Activated naive CD8-positive, alpha-beta T cell treated with anti-CD3 and anti-CD28 coated beads, Interleukin-2, amount 10 ng/mL, durations not matched to agents 7 days and 5 days (primary cell): ENCODE measurements at places on chromosomes 1 and 21. TPM values are rescaled to one million over a fixed set of nuclear protein-coding genes. Genes with fewer than 3 reads are reported as not detected.

DNA sequence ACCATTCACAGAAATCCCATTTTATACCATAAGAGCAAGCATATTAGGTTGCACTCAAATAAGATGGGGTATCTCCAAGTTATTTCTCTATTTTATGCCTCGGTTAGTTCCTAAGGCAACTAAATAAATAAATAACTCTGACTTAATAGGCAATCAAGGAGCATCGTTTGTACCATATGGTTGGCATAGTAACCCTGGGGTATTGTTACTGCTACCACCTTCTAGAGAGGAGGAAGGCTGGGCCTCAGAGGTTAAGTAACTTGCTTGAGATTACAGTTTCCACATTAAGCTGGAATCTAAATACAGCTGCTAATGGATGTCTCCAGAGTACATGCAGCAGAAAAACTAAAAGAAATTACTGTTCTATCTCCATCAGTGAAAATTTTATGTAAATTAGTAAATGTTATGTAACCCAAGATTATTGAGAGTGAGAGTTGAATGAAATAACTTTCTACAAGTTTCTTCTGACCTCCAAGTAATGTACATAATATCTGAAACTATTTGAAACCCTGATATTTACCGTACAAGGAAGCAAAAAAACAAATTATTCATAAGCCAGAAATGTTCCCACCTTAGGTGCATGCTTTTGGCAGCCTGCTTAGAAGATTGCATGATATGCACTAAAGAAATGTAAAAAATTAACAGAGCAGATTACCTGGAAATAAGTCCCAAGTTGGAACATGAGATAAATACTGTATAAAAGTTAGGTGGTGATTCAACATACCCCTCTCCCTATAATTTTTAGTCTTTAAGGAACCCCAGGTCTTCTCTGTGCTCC, 127.0 kb downstream of the CRB1 start:
- DNase-seq, result no peak
- no peak overlapping the region for H3K4me3 ChIP-seq
- peaks cover 11% of the 10 kb centered on the region for H3K4me1 ChIP-seq
- H3K27me3 ChIP-seq, result no peaks in the 10 kb centered on the region
- no peaks in the 10 kb centered on the region for H3K36me3 ChIP-seq

BSND gene
- total RNA-seq, result not detected

TMEM240 gene
- total RNA-seq, result 1.2 TPM

GRCh38 chr1:169107603-169108208, 1.2 kb downstream of the ATP1B1 start:
- H3K27ac ChIP-seq, result peak overlapping the region; percentile 36
- no peaks in the 10 kb centered on the region for H3K27me3 ChIP-seq
- peaks cover 15% of the 10 kb centered on the region for H3K36me3 ChIP-seq
- H3K4me1 ChIP-seq, result peaks cover 34% of the 10 kb centered on the region
- no peak for DNase-seq

DNA sequence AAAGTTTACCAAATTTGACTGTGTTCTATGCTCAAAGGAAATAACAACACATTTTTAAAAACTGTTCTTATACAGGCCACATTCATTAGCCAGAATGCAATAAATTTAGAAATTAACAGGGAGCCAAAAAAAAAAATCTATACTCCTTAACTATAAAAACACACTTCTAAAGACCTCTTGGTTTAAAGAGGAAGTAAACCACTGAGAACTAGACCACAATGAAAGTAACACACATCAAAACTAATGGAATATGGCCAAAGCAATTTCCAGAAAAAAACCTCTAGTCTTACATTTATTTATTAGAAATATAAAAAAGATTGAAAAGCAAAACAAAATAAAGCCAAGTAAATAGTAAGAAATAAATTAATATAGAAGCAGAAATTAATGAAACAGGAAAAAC, 48.9 kb upstream of the GADD45A start:
- DNase-seq, result no peak
- no peak overlapping the region for H3K4me3 ChIP-seq
- H3K27me3 ChIP-seq, result peaks cover 3% of the 10 kb centered on the region
- H3K36me3 ChIP-seq, result no peaks in the 10 kb centered on the region

AXDND1 gene
- total RNA-seq, result 0.64 TPM

- H3K4me1 ChIP-seq, result peaks cover 7% of the 10 kb centered on the region
- no peaks in the 10 kb centered on the region for H3K36me3 ChIP-seq
- no peak overlapping the region for H3K27ac ChIP-seq
- DNase-seq, result no peak
- no peaks in the 10 kb centered on the region for H3K27me3 ChIP-seq
Measured at GRCh38 chr1:12552951-12553921, 64.8 kb downstream of the DHRS3 start.

IFI44 gene
- total RNA-seq, result 180 TPM

SLC25A34 gene
- 2.7 TPM for total RNA-seq

DNA sequence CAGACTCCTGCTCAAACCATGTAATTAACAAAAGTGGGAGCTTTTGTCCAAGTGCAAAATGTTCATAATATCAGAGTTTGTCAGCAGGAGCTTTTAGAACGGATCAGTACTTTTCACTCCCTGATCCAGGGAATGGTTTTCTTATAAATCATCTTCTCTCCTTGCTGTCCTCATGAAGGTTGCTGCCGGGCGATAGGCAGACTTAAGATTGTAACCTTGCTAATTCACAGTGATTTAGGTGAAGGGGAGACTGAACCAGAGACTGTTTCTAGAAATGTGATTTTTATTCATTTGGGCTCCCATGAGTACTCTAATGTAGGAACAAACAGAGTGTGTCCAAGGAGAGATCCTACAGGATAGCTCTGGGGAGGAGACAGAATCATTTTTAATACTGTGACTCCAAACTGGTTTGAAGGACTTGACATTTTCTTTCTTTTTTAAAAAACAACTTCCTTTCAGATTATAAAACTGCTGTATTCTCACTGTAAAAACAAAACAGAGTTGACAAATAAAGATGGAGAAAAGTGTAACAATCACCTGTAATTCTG, 23.7 kb downstream of the ELAVL4 start:
- H3K4me3 ChIP-seq, result no peak overlapping the region
- DNase-seq, result no peak
- H3K36me3 ChIP-seq, result no peaks in the 10 kb centered on the region
- H3K4me1 ChIP-seq, result no peaks in the 10 kb centered on the region
- peaks cover 10% of the 10 kb centered on the region for H3K27me3 ChIP-seq

MX2 gene
- total RNA-seq, result 106 TPM

DNA sequence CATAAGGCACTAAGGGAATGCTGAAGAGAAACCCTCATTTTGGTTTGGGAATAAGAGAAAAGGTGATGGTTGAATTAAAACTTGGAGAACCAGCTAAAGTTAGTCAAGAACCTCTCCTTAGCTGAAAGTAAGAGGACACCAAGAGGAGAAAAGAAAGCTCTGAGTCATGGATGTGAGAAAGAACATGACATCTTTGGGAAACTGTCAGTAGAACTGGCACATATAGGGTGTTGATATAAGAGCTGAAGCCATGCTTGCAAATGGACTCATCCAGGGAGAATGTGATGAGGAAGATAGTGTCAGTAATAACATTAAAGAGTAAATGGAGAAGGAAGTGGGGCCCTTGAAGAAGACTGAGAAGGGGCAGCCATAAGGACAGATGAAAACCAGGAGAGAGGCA, 54.3 kb downstream of the LRRC8C start:
- H3K27me3 ChIP-seq, result no peaks in the 10 kb centered on the region
- H3K36me3 ChIP-seq, result peaks cover 64% of the 10 kb centered on the region
- H3K27ac ChIP-seq, result no peak overlapping the region
- peaks cover 19% of the 10 kb centered on the region for H3K4me1 ChIP-seq
- DNase-seq, result no peak

GRCh38 chr1:25369241-25369640, 31.1 kb downstream of the TMEM50A start:
- H3K36me3 ChIP-seq, result no peaks in the 10 kb centered on the region
- no peaks in the 10 kb centered on the region for H3K27me3 ChIP-seq
- no peak for DNase-seq
- H3K4me3 ChIP-seq, result no peak overlapping the region
- no peak overlapping the region for H3K27ac ChIP-seq

DNA sequence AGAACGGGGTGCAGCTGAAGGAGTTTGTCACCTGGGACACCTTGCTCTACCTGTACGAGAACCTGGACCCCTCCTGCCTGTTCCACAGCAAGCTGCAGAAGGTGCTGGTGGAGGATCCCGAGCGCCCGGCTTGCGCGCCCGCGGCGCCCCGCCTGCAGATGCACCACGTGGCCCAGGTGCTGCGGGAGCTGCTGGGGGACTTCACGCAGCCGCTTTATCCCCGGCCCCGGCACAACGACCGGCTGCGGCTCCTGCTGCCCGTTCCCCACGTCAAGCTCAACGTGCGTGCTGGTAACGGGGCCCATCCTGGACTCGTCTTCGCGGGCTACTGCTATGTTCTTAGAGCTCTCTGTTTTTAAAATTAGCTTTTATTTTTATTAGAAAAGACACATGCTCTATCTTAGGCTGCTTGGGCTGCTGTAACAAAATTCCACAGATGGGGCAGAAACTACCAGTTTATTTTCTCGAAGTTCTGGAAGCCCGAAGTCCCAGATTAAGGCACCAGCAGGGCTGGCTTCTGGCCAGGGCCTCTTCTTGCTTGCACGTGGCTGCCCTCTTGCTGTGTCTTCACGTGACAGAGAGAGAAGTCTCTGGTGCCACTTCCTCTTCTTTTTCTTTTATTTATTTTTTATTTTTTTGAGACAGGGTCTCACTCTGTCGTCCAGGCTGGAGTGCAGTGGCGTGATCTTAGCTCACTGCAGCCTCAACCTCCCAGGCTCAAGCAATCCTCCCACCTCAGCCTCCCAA, 38.1 kb downstream of the TRPM2 start:
- DNase-seq, result no peak
- H3K36me3 ChIP-seq, result peaks cover 39% of the 10 kb centered on the region
- no peak overlapping the region for H3K27ac ChIP-seq
- H3K27me3 ChIP-seq, result peaks cover under 1% of the 10 kb centered on the region
- no peak overlapping the region for H3K4me3 ChIP-seq
- H3K4me1 ChIP-seq, result no peaks in the 10 kb centered on the region

DNA sequence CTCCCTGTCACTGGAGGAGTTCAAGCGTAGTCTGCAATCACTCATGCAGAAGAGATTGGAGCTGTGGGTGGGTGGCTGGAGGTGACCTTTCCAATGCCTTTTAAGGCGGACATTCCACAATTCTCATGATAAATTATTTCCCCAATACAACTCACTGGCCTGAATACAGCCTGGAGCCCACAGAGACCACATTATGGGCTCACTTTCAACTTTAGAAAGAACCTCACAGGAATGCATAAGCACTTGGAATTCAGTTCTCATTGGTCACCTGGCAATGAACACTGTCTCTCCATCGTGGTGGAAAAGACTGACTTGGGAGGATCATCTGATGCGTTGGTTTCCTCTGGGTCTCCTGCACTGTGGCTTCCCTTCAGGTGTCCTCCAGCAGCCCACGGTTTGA, 151.8 kb upstream of the KCND3 start:
- no peak for DNase-seq
- no peaks in the 10 kb centered on the region for H3K4me1 ChIP-seq
- H3K36me3 ChIP-seq, result no peaks in the 10 kb centered on the region
- H3K4me3 ChIP-seq, result no peak overlapping the region
- H3K27me3 ChIP-seq, result peaks cover 3% of the 10 kb centered on the region

DNA sequence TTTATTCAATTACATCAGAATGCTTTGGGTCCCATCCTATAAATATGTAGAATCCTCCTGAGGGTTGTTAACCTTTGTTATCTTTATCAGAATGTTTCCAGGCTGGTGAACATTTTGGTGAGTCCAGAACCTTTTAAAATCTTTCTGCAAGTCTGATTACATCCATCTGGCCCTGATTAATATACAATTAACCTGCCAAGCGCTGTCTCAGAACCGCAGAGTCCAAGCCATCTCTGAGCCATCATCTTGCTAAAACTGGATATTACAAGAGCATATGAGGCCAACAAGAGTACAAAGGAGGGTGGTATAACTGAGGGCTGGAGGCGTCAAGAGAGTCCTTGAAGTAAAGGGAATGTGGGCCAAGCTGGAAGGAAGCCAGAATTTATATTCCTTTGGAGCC, 88.6 kb upstream of the ZC3H11B start:
- DNase-seq, result no peak
- H3K27ac ChIP-seq, result no peak overlapping the region
- H3K36me3 ChIP-seq, result no peaks in the 10 kb centered on the region
- no peaks in the 10 kb centered on the region for H3K4me1 ChIP-seq
- no peak overlapping the region for H3K4me3 ChIP-seq
- no peaks in the 10 kb centered on the region for H3K27me3 ChIP-seq

C1orf141 gene
- total RNA-seq, result not detected
